Effector memory CD8-positive, alpha-beta T cell (primary cell): ENCODE measurements at places on chromosomes 2 and 18.

DNA sequence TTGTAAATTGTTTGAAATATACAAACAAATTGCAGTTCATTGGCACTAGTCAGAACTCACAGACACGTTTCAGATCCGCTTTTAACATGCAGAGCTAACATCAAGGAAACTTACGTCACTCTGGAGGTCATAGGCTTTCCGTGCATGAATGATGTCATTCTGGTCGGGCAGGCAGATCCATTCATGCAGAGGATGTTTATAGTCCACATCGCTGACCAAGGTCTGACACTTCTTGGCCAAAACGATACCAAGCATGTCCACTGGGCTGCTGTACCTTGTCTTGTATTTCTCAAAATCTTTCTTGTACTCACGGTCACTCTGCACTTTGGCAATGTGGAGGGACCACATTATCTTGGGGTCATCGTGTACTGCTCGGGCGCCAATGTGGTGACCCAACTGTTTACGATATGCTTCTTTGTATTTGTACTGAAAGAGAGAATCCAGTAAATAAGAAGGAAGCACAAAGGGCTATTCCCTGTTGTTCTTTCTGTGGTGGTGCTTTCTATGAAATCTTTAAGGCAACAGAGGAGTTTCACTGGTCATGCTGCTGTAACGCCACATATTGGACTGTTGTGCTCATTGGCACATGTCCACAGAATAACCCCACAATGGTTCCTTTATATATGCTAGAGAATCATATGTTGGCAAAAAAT, 114.8 kb downstream of the NEB start:
- H3K27ac ChIP-seq: no peak overlapping the region
- no peaks in the 10 kb centered on the region for H3K27me3 ChIP-seq
- DNase-seq: no peak
- no peak overlapping the region for H3K4me3 ChIP-seq
- no peaks in the 10 kb centered on the region for H3K36me3 ChIP-seq

DNA sequence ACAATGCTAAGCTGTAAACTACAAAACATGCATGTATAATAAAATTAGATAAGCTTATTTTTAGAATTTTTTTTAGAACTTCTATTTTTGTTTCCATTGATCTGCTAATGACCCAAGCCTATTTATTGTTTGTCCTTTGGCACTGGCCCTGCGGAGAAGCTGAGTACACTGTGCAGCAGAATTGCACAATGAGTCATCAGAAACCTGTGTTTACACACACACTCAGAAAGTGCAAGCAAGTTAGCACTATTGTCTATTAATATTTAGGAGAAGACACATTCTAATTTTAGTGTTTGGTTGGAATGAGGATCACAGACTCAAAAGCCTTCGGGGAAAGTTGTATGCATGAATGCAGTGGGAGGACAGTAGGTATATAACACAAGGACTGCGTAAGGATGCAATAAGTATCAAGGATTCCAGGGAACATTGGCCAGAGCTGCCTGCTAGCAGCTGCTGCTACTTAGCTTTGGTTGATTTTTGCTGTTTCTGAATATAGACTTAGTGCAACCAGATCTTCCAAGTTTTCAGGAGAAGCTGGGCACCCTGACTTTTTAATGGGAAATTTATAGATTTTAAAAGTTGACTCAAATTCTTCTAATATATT, 128.2 kb downstream of the KCNH7 start:
- H3K4me3 ChIP-seq: no peak overlapping the region
- H3K4me1 ChIP-seq: no peaks in the 10 kb centered on the region
- no peaks in the 10 kb centered on the region for H3K27me3 ChIP-seq
- H3K36me3 ChIP-seq: no peaks in the 10 kb centered on the region
- no peak for DNase-seq

DNA sequence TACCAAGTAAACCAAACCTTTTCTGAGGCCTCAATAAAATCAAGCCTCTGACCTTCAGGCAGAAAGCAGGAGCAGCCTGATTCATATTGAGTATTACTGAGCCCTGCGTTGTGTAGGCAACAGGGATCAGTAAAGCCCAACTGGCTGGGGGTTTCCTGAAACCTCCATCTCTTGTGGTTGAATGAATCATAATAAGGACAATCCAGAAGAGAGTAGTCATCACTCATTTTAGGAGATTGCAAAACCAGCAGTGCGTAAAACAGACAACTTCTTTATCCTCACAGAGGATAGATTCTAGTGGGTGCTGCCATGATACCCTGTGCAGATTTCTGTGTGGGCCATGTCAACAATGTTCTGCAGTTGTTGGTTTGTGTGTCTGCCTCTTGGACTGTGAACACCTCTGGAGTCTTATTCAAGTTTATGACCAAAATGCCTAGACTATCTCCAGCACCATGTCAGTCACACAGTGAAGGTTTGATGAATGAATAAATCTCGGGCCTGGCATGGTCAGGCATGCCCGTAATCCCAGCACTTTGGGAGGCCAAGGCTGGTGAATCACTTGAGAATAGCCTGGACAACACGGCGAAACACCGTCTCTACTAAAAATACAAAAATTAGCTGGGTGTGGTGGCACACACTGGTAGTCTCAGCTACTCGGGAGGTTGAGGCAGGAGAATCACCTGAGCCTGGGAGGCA, 51.8 kb upstream of the RAB27B start:
- H3K27ac ChIP-seq: no peak overlapping the region
- DNase-seq: no peak
- H3K36me3 ChIP-seq: no peaks in the 10 kb centered on the region
- no peak overlapping the region for H3K4me3 ChIP-seq

DNA sequence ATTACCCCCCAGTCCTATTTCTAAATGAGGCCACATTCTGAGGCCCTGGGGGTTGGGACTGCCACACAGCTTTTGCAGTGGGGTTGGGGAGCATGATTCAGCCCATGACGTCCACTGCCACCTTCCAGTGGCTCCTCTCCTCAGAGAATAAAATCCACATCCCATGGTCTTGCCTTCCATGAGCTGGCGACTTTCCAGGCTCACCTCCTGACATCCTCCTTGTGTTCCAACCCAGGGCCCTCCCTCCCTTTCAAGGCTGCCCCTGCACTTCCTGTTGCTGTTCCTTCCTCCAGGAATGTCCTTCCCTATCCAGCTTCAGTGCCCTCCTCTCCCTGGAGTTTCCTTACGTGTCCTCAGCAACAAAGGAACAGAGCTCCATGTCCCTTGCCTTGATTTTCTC, 187.3 kb upstream of the ID2 start:
- no peak overlapping the region for H3K4me3 ChIP-seq
- H3K4me1 ChIP-seq: peaks cover 22% of the 10 kb centered on the region
- no peaks in the 10 kb centered on the region for H3K36me3 ChIP-seq
- no peaks in the 10 kb centered on the region for H3K27me3 ChIP-seq
- no peak for DNase-seq
- H3K27ac ChIP-seq: no peak overlapping the region

GRCh38 chr18:10660179-10660884, 134.5 kb downstream of the NAPG start:
- peaks cover 3% of the 10 kb centered on the region for H3K36me3 ChIP-seq
- no peaks in the 10 kb centered on the region for H3K4me1 ChIP-seq
- no peak overlapping the region for H3K27ac ChIP-seq
- no peak for DNase-seq
- peaks cover 14% of the 10 kb centered on the region for H3K27me3 ChIP-seq

- no peaks in the 10 kb centered on the region for H3K4me1 ChIP-seq
- H3K27me3 ChIP-seq: no peaks in the 10 kb centered on the region
Measured at GRCh38 chr2:213627054-213627710, 342.9 kb downstream of the SPAG16 start.

GRCh38 chr2:65960953-65961352, 474.0 kb upstream of the MEIS1 start:
- no peak overlapping the region for H3K27ac ChIP-seq
- no peaks in the 10 kb centered on the region for H3K27me3 ChIP-seq
- H3K36me3 ChIP-seq: no peaks in the 10 kb centered on the region
- H3K4me3 ChIP-seq: no peak overlapping the region
- no peaks in the 10 kb centered on the region for H3K4me1 ChIP-seq

DNA sequence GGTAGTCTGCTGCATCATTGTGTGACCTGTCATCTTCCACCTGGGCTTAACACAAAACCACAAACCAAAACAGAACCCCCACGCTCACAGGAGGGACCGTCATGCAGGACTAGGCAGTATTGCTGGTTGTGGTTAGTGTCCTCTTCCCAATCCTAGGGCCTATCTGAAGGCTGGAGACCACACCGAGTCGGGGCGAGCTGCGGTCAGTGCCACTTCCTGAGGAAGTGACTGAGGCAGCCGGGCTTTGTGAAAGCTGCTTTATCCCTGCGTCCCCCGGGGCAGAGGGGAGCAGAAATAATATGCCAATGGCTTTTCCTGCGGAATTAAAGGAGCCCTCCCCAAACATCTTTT, 22.9 kb downstream of the ZNF532 start:
- H3K27ac ChIP-seq: peak overlapping the region; percentile 38
- H3K4me1 ChIP-seq: peaks cover 13% of the 10 kb centered on the region
- H3K36me3 ChIP-seq: peaks cover 3% of the 10 kb centered on the region

DNA sequence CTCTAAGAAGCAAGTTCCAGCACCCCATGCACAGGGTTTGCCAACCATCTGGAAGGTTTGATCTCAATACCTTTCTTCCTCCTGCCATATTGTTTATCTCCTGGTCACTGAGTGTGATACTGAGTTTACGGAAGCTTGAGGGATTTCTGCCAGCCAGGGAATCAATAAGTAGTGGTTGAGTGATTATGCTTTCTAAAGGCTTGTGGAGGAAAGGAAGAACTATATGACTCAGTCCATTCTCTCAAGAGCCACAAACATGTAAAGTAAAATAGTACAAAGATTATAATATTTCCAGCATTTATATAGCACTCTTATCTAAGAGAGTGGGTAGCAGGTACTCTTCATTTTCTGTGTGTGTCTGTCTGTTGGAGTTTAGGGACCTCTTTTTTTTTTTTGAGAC, 49.2 kb downstream of the SLC4A3 start:
- no peak overlapping the region for H3K4me3 ChIP-seq
- no peak for DNase-seq
- peaks cover 69% of the 10 kb centered on the region for H3K27me3 ChIP-seq
- no peaks in the 10 kb centered on the region for H3K4me1 ChIP-seq
- no peaks in the 10 kb centered on the region for H3K36me3 ChIP-seq
- H3K27ac ChIP-seq: no peak overlapping the region

DNA sequence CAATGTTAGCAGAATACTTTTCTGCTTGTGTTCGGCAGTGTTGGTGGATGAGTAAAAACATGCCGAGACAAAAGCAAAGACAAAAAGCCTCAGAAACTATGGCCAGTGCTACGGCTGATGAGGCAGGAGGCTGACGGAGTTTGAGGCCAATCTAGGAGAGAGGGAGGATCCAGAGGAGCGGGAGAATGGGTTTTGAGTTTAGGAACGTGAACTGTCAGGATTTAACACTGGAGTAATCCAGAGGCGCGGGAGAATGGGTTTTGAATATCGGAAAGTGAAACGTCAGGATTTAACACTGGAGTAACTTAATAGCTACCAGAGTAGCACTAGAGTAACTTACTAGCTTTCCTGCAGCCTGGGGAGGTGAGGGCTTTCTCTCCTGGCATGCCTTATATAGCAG, 37.4 kb downstream of the LYPD6B start:
- no peak overlapping the region for H3K4me3 ChIP-seq
- no peak for DNase-seq
- no peaks in the 10 kb centered on the region for H3K4me1 ChIP-seq
- H3K27me3 ChIP-seq: peaks cover 32% of the 10 kb centered on the region
